ENCODE measurements at places on chromosomes 7 and 10.

- DNase-seq = no peak
These were observed 56.3 kb upstream of the FAM3C start for GRCh38 chr7:121452389-121452788.

GRCh38 chr10:3829156-3830050 lies 44.4 kb upstream of the KLF6 start:
- no peak for DNase-seq

DNA sequence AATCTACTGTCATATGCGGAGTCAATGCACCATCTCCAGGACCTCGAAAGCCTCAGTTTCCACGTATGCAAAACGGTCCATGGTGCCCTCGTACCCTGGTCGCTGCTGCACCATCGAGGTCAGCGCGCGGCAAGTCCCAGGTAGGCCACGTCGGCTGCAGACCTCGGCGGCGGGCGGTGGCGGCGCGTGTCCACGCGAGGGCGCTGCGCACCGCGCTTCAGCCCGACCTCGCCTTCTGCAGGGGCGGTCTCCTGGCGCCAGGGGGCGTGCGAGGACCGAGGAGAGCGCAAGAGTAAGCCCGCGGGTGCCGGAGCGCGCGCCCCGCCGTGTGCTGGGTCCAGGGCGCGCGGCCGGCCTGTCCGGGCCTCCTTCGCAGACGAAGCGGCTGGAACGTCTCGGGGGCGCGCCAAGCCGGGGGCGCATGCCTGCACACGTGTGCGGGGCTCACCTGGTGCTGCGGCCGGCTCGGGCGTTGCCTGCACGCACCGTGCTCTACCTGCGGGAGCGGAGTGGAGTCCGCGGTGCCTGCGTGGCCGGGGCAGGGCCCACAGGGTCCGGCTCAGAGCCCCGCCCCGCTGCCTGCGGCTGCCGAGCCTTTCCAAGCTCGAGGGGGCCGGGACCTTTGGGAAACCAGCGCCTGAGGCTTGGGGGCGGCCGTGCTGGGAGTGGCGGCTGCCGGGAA lies 54.0 kb downstream of the GLRX3 start:
- peak; percentile 39 for DNase-seq

- no peak for DNase-seq
These were observed 82.0 kb downstream of the ABLIM1 start for GRCh38 chr10:114576132-114576487.

DNA sequence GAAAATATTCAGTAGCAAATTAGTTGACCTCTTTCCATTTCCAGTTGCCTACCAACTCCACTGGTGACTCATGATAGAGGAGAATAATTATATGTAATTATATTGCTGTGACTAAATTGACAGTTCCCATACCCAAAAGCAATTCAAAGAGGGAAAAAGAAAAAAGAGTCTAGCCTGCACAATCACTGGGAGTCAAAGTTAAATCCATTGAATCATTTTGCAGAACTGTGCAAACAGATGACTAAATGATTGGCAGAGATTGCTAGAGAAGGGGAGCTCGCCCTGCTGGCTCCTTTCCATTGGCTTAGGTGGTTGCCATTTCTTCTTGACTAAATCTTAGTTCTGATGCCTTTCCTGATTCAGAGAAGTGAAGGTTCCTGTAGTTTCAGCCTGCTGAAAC lies 1228.6 kb upstream of the SORCS1 start:
- DNase-seq = no peak

DNA sequence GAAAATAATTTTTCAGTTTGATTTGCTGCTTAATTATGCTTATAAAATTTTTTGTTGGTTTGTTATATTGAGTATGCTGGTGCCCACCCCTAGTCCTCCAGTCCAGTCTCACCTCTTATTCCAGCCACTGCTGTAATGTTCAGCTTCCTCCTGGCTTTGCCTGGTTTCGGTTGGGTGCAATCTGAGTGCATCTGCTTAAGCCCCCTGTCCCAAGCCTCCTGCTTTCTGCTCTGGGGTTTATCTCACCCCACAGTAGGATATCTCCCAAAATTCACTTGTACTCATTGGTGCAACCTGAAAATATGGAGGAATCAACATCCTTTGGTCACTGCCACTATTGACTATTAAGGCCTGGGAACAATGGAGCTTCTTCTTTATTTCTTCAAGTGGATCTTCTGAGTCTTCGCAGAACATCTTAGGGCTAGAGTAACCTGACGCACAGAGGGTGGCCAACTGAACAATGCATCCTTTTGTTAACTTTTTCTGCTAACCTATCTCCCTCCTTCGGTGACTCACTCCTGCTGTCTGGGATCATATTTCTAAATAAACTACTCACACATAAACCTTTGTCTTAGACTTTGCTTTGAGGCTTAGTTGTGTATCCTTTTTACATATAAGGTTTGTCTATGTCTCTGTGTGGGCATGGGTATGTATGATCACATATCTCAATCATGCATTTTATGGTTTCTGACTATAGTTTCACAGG lies 19.1 kb upstream of the SOSTDC1 start:
- DNase-seq = no peak

Data from bone marrow (tissue), 2 donors.